Liver (tissue), 10 donors: ENCODE measurements at places on chromosomes 5 and 9.

DNA sequence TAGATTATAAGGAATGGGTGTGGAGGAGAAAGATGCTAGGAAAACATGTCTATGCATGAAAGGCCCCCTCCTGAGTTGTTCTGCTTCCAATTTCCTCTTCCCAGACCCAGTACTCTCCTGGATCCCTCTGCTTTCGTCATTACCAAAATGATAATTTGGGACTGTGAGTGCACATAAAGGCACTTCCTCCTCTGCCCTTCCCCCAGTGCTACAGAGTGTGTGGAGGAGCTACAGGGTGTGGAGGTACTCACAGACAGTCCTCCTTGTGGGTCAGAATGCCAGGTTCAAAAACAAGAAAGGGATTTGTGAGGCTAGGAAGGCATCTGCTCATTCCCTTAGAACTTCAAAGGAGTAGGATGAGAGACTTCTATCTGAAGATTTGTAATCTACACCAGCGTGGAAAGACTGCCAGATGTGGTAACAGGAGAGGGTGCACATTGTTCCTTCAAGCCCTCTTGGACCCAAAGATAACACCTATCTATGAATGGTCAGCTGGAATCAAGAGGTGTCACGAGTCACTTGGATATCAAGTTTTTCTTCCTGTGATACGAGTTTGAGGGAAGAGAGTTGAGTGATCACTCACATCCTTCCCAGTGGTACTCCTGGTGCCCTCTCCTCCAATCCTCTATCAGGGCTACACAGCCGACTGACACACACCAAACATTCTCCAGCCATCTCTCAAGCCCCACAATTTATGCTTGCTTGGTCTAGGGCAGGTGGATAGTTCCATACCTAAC lies 201.1 kb downstream of the EPB41L4A start:
- DNase-seq, result no peak

DNA sequence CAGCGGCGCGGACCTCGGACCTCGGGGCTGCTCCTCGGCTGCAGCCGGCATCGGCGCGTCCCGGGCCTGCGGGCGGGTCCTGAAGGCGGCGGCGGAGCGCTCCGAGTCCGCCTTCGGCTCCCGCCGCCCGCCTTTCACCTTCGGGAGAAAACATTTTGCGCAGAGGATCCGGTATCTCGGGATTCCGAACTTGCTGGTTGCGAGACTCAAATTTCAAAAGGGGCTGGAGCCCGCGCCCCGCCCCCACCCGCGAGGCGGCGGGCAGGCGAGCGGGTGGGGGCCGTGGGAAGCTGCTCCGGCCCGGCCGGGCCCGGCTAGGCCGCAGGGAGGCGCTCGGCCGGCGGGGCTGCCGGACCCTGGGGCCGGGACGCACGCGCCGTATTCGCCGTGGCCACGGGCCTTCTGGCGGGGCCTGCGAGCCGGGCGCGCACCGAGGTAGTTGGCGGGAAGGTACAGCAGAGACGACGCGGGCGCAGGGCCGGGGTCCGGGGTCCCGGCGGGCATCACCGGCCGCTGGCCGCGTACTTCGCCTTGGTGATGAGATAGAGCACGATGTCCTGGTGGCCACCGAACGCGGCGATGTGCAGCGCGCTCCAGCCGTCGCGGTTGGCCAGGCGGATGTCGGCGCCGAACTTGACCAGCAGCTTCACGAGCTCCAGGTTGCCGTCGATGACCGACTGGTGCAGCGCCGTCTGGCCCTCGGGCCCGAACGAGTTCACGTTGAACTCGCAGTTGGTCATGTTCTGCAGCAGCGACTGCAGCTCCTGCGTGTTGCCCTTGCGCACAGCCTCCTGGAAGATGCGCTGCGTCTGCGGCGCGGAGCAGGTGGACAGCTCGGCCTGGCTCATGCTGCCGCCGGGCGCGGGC lies 757 bp downstream of the NRARP start:
- peak; percentile 48 for DNase-seq

GRCh38 chr9:132125361-132125760 lies 36.5 kb upstream of the NTNG2 start:
- DNase-seq, result no peak

DNA sequence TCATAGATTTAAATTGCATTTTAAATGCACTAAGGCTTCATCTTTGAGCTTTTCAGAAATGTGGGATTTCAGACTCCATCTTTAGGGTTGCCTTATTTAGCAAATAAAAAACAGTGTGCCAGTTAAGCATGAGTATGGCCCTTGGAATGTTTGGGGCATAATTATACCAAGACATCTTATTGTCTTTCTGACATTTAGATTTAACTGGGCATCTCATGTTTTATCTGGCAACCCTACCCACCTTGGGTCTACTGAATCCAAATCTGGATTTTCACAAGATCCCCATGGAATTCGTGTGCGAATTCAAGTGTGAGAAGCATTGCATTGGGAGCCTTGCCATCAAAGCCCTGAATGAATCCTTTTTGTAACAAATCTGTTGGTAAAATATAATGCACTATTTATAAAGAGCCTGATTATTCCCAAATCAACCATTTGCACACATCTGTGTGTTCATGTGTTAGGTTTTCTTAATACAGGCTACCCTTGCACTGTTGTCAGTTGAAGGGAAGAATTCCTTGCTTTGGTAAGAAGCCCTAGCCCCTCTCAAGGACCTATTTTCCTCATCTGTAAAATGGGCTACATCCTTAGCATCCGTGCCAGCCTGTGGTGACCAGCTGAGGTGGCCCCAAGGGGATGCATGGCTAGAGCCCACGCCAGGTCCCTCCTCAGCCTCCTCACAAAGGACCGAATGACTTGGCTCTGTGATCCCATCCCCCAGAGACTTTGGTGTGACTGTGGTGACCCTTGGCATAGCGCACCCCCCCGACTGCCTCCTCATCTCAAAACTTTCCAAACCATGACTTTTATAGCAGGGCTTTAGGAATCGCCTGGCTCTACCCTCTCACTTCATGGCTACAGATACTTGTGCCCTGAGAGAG lies 8.1 kb downstream of the GSN start:
- DNase-seq, result no peak

DNA sequence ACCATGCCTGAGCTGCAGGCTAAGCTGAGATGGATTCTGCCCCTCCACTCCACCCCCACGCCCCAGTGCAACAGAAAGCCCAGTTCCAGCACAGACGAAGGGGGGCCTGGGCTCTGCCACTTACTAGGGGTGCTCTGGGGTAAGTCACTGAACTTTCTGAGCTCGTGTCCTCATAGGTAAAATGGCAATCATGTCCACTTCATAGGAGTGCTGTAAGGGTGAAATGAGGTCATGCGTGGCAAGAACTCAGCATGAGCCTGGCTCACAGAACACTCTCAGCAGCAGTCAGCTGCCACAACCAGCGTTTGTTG lies 8.4 kb upstream of the PSD2 start:
- DNase-seq, result no peak

DNA sequence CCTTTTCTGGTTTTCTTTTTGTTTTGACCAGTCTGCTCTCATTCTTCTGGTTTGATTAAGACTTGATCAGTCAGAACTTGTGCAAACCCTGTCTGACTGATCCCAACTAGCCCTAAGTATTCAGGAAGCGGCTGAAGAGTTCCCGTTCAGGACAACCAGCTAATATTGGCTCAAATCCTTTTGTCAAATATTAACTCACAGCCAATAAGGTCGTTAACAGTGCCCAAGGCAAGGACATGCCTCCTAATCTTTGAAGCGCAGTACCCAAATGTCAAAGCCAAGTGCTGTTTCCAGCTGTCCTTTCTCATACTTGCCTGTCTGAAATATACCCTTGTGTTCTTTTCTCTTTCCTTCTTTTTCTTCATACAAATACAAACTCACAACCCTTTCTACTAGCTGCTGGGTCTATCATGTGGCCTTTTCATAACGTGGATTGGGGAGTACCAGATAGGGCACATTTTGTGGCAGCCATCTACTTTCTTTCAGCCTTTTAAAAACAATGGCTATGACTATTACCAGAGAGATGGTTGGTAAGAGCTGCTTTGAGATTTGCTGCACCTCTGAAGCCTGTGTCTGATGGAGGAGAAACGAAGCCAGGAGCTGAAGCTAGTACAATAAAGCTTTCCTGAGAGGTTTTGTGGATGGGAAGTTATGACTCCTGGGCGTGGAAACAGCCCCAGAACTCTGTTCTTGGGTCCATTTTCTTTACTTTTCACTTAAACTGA lies 266.4 kb upstream of the ZNF608 start:
- DNase-seq, result no peak

DNA sequence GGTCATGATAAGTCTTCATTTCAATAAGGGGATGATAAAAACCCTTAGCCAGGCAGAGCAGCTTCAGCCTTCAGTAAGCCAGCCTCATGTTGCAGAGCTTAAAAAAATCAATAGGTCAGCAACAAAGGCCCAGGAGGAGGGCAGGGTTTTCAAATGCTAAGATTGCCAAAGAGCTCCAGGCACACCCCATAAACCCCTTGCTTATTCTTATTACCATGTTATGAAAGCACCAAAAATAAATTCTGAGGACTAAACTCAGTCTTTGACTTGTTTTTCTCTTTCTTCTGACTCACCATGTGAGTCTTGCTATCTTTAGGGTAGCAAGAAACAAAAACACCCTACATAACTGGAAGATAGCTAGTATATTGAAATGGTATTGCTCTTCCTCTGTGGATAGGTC lies 317.1 kb downstream of the KCTD16 start:
- no peak for DNase-seq

DNA sequence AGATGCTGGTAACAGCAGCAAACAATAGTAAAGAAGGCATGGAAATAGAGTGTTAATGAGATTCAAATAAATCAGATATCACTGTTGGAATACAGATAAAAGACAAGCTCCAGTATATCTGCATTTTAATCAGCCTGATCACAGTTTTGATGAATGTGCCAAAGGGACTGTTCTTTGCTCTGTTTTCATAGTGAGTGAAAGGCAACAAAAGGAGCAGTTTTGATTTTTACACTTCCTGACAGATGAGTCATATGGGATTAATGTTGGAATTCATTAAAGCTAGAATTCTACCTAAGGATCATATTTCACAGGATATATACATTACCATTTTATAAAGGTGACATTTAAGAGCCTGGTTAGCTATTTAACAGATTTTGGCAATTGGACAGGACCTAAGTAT lies 743.3 kb upstream of the PTPRD start:
- no peak for DNase-seq

DNA sequence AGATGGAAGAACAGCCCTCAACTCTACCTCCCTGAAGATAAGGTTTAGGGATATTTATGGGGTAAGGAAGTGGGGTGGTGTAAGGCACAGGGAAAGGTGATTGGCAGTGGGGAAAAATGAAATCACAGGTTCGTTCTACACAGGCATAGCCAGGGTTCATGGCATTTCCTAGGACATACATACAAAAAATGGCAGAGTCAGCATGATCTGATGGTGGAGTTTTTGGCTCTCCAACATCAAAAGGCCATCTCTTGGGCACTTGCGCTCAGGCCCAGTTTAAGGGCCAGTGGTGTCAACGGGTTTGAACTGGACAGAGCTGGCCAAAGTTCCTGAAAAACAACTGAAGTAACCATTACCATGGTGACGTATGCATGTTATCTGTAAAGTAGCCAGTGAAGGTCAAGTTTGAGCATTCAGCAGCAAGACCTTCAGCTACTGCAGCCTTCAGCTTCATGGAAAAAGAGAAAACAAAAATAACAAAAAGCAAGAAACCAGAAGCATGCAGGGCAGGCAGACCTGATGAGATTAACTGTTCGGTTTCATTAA lies 92.8 kb downstream of the SMARCA2 start:
- DNase-seq, result no peak

DNA sequence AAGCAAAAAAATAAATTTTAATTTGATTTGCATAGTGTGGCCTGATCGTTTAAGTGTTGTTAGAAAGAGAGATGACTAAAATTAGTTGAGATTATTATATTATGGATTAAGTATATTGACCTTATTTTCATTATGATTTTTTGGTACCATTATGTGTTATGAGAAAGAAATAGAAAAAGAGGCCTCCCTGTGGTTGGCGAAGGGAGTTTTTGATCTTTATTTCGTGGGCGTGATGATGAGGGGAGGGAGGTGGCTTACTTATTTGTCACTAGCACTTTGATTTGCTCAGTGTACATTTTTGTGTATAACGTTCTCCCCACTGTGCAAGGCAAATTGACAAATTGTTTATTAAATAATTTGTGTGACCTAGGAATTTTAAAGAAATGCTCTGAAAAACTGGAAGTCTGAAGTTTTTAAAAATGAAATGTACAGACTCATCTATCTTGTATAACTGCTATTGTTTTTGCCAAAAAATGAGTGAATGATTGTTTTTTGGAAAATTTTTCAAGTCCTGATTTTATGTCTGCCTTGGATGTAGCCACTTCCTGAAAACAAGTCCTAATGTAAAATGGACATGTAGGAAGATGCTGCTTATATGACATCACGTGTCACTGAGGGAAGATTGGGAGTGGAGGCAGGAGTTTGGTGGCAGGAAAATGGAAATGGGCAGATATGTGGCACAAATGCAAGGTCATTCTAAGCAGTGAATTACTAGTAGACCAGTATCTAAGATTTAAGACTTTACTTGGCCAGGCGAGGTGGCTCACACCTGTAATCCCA lies 3.0 kb downstream of the DAPK1 start:
- DNase-seq, result no peak

GRCh38 chr5:1797855-1798254 lies 1.8 kb downstream of the MRPL36 start:
- DNase-seq, result no peak

- no peak for DNase-seq
These were observed 64.4 kb downstream of the NUDT12 start for GRCh38 chr5:103498211-103498610.

DNA sequence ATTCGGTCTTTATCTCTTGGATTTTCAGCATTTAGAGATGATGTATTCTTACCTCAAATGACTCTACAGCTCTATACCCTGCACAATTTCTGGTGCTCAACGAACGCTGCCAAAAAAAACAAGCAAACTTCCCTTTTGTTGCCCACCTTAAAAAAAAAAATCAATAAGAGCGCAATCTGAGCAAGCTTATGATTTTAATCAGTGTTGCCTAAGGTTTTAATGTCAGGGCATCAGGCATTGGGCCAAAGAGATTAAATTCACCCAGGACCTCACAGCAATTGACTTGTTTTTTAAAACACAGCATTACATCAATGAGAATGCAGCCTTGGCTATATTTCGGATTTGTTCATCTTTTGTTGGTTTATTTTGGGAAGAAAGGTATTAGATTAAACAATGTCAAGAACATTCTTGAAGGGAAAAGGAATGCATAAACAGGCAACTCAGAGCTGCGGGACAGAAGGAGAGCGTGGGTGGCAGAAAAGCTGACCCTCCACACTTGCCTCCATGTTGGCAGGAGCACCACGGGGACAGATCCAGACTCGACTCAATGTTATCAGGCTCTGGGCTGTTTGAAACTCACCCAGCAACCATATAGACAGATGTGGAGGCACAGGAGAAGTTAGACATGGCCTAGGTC lies 127.5 kb upstream of the DAPK1 start:
- DNase-seq, result no peak

DNA sequence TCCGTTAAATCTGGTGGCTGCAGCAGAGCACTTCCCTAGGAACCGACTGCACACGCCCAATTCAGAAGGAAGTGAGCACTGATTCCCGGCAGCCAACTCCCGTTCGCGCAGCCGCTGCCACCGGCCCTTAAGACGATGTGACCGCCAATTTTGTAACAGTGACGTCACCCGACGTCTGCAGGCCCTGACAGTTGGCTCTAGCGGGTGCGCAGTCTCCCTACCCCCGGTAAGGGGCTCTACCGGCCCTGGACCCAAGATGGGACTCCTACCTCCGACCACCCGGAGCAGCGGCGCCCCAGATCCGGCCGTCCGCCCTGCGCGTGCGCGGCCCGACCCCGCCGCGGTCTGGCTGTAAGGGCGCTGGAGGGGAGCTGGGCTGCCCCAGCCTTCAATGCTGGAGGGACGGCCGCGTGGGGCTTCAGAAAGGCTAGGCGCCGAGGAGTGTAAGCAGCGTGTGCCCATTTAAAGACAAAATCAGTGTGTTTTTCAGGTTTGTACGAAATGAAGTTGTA lies 19.1 kb downstream of the DNAJA1 start:
- DNase-seq, result peak; percentile 65
